ENCODE measurements at places on chromosomes 2 and 18.

GRCh38 chr2:105194022-105194675, 47.4 kb upstream of the GPR45 start:
- DNase-seq, result no peak

DNA sequence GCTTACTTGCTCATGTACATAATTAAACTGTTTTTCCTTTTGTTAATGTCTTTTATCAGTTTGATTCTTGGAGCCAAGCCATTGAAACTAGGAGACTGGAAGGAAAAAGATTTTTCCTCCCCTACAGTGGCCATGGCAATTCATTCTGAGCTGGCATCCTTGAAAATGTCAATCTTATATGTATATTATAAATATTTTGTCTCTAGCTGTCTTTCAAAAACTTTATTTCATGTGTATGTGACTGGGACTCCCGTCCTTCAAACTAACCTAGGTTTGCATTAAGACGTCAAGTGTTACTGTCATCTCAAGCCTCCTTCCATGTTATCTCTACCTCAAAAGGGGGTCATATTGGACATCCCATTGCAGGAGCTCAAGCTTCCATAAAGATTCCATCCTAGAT, 280.4 kb downstream of the HRH4 start:
- no peak for DNase-seq

DNA sequence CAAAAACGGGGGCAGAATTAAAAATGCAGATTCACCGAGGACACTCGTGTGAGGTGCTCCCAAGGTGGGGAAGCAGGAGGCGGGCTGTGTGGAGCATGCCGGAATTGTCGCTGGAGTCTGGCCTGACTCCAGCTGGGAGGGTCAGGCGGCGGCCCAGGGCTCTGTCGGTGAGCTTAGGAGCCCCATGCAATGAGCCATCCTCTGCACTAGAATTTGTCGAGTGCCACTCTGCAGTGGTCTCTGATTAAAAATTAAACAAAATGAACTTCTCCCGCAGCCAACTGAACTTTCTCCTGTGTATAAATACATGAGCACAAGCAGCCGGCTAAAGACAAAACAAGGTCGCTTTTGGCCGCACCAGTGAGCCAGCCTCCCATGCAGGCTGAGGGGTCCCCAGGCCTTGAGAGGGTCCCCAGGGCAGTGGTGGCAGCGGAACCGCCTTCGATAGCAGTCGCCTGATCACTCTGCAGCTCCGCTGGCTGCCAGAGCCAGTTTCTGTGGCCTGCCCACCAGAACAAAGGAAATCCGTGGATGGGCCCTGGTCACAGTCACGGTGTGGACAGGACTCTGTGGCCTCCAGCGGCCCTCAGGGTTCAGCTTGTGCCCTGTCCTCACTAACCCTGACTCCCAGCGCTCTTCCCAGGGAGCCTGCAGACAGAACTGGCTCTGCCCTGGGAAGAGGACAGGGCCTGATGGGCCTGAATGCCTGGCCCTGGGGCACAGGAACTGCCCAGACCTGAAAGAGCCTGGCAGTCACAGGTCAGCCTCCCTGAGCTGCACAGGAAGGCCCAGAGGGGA, 201.3 kb downstream of the EIPR1 start:
- DNase-seq, result no peak

- no peak for DNase-seq
These were observed 56.2 kb downstream of the CAVIN2 start for GRCh38 chr2:191790737-191791136.

DNA sequence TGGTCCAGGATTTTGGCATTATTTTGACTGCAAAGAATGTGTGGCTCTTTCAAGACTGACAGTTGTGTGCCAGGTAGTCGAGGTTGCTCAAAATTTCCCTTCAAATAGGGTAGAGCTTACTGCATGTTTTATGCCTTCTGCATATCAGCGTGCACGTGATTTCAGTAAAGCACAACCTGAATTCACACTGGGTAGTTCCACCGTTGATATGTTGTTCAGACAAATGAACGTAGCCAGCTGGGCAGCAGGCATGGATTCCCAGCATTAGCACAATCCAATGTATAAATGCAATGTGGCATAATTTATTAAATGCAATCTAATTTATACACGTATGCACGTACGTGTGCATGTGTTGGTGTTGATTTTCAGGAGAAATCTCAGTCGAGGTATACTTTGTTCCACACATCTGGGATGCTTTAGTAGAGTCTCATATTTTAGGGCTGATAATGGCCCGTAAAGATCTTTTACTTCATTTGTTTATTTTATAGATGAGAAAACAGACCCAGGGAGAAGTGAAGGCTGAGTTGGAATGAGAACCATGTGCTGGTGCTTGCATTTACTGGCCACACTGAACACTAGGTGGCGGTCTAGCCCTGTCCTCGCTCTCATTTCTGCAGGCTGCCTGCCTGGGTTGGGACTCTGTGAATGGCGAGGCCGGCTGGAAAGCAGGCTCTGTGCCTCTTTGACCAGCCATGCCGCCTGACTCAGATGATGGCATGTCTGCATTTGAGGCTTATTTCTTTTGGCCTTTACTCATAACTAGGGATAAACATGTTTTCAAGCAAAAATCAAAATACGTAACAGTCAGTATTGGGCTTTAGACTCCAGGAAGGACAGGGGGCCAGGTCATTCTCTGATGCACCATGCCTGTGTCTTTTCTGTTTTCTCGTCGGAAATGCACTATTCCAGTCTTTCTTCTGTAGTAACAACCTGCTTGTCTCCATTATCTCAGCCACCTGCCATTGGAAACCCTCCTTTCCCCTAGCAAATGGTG, 120.4 kb downstream of the RNF144A start:
- no peak for DNase-seq

GRCh38 chr2:101011152-101011551, 9.1 kb downstream of the RPL31 start:
- no peak for DNase-seq

- no peak for DNase-seq
These were observed at the start of gene EMX1 for GRCh38 chr2:72917138-72917876. Gene EMX1 (plus strand): TSS chr2:72917519. CDS start chr2:72917853, 334 bp downstream.

- DNase-seq, result no peak
These were observed 14.9 kb downstream of the MAL start for GRCh38 chr2:95040426-95040825.

DNA sequence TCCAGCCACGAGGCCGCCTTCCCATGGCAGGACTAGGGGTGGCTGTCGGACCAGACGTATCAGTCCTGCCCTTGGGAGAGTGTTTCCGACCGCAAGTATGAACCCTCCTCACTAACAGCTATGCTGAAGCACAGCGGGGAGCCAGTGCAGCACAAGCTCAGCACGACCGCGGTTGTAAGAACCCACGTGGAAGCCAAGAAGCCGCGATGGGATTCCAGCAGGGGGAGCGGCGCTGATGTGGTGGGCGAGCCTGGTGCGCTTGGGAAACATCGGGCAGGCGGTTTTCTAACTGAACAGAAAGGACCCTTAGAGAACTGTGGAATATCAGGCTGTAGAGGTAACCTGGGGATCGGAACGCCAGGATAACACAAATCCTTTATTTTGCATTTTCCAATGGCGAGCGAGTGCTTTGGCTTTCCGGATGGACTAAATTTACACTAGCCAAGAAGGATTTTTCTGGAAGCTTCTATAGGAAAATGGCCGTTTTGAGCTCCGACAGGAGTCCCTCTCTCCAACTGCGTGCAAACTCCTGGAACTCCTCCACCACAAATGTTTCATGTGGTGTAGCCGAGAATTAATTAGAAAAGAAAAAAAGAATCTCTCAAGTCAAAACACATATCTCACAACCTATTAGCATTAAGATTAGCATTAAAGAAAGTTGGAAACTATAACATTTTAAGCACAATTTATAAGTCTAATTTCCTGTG, 132.0 kb upstream of the MYCN start:
- no peak for DNase-seq

DNA sequence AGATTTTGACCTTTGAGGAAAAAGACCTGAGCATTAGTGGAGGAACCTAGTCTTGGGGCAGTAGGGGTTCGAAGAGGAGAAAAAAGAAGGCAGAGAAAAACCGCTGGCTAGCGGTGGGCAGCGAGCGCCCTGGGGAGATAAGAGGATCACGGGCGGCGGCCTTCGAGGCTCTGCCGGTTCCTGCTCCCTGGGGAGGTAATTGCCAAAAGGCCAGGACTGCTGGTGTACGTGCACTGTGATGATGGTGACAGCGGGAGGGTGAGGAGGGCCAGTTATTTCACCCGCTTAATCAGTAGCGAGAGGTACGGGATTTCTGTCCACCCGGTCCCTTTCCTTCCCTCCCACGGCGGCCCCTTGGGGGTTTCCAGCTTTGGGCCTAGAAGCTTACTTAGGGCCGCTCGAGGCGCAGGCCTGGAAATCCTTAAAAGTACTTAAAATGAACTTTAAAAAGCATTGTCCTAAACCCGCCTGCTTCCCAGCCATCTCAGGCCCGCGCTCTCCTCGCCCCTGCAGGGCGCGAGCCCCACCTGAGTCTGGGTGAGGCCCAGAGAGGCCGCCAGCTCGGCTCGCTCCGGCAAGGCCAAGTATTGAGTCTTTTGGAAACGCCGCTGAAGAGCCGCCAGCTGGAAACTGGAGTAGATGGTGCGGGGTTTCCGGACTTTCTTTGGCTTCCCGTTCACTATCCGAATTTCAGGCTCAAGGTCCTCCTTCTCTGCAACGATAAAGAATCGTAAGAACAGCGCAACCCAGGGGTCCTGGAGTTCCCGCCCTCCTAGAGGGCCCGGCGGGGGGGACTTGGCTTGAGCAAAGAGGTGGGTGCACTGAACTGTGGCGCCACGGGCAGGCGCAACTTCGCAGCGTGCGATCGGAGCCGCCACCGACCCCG, 1.5 kb downstream of the DLX2 start:
- DNase-seq, result no peak

- DNase-seq, result no peak
These were observed 10.7 kb downstream of the GPR45 start for GRCh38 chr2:105252271-105252670.

DNA sequence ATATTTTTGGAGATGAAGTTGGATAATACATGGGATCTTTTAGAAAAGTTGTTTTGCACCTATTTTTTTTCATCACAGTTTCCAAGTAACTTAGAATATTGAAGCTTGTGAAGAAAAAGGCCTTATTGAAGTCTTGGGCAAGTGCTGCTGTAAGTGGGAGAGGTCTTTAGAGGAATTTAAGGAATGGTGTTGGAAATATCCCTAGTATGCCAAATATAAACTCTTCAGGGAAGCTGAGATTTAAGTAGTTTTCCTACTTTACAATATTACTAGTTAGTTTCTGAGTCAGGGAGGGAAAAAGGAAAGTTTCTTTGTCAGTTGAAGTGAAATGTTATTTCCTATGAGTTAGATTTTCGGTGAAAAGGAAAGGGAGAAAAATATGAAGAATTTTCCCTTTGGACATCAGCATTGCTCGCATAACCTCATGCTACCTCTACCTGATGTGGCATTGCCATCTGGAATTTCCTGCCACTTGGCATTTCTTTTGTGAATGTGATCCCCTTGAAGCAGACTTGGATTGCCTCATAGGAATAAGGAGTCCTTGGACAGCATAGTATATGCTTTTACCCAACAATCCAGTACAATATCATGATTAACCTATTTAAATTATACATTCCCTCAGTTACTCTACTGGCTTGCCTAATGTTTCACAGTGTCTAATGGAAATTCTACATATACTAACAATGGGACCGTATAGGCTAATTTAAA, 12.1 kb downstream of the PLEKHH2 start:
- DNase-seq, result no peak

DNA sequence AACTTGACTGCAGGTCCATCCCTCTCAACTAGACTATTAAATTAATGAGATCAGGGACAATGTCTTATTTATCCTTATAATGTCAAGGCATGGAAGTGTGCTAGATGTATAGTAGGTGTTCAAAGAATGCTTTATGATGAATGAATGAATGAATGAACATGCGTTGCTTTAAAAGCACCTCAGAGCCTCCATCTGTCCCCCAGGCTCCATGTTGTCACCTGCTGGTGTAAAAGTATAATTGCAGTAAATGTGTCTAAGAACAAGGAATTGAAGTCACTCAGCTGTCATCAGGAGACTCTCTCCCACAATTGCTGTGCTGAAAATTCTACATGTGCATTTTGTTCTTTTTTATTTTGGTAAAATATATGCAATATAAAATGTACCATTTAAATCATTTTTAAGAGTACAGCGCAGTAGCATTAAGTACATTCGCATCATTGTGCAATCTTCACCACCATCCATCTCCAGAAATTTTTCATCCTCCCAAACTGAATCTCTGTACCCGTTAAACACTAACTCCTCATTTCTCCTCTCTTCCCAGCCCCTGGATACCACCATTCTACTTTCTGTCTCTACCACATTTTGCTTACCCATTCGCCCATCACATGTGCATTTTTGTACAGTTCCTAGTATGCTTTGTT, 52.6 kb downstream of the GNAL start:
- DNase-seq, result no peak

- DNase-seq, result no peak
These were observed 84.4 kb downstream of the TGOLN2 start for GRCh38 chr2:85243101-85244072.

- no peak for DNase-seq
These were observed 1.7 kb upstream of the ONECUT2 start for GRCh38 chr18:57433482-57433881.

- DNase-seq, result no peak
These were observed 215.3 kb upstream of the APCDD1 start for GRCh38 chr18:10239103-10239502.

GRCh38 chr18:52401236-52401635, 61.2 kb downstream of the DCC start:
- DNase-seq, result no peak

- DNase-seq, result no peak
These were observed 5.3 kb upstream of the VPS4B start for GRCh38 chr18:63427558-63427957.

- no peak for DNase-seq
These were observed 24.4 kb downstream of the GPR39 start for GRCh38 chr2:132441051-132441450.

GRCh38 chr2:197171582-197171981, 139.0 kb downstream of the ANKRD44 start:
- no peak for DNase-seq

DNA sequence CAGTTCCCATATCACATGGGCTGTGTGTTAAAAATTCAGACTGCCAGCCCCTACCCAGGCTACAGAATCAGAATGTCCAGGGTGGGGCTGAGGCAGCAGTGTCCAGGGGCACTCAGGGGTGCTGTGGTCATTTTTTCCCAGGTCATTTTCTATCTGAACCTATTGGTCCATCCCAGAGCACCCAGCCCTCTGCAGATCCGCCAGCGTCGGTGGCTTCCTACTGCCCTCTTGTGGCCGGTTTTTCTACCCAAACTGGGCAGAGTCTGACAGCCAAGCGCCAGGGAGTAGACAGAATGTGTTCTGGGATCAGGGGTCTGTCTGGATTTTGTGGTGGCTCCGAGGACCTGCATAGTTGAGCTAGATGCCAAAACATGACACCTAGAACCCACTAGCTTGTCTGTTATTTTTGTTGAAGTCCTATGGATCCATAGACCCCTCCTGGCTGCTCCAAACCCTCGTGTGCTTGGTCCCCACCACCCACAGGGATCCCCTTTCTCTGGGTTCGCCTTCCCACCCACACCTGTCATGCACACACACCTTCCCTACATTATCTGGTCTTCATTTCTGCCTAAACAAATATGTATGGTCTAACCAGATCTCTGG, 34.1 kb upstream of the RMDN2 start:
- peak; percentile 47 for DNase-seq

DNA sequence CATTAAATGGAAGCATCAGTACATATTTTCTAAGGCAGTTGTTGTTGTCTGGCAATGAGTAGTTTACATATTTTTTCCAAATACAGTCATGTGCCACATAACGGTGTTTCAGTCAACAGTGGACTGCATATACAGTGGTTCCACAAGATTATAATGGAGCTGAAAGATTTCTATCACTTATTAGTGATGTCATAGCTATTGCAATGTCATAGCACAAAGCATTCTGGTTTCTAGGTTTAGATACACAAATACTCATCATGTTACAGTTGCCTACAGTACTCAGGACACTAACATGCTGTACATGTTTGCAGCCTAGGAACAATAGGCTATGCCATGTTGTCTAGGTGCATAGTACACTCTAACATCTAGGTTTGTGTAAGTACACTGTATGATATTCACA, 45.0 kb downstream of the RND3 start:
- DNase-seq, result no peak

Data from activated T-helper 1 cell treated with anti-CD3 and anti-CD28 coated beads, Interleukin-2, amount 50 U/mL, for 16 hours (primary cell).